Activated CD4-positive, alpha-beta T cell treated with anti-CD3 and anti-CD28 coated beads, Interleukin-2, amount 50 U/mL, for 24 hours (primary cell): ENCODE measurements at places on chromosomes 5 and 9.

DNA sequence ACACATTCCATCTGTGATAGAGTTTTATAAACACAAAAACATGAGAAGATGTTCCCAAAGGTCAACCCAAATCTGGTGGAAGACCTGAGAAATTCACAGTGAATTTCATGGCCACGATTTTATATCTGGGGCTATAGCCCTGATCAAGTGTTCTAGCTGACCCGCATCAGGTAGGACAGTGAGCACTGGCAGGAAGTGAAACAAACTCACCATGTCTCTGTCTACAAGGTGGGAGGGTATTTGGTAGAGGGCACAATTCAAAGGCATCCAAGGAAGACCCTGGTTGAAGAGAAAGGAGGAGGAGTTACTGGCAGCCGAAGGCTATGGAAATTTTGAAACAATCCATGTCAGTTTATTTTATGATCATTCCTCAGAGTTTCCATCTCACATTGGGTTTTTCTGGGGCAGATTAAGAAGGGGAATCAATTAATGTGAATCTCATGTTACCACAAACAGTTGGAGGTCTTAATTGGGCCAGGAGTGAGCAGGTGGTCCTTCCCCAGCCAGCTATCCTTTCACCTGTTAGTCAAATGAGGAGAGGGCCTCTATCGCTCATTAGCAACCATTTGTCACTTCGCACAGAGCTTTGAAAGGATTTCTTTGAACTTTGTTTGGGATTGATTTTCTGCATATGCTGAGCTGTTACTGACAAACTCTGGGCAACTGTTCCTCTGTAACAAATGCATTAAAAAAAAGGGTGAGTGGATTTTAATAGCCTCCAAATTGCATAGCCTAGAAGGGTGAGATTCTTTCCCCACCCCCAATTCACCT, 612.0 kb upstream of the CLINT1 start:
- no peak for DNase-seq

DNA sequence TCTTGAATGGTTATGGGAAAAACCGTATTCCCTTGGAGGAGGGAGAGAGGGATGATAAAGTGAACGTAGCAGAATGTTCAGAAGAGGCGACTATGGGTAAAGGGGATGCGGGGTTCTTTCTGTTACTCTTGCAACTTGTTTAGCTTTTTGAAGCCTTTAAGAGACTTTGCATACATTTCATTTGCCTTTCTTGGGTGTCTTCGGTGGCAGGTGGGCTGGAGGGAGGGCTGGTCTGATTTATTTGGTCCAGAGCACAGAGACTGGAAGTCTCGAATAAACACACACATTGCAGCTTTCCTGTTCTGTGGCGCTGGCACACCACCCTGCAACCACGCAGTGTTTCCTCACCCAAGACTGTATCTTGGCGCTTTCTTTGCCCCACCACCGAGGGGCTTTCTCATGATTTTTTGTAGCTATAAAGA, 23.2 kb downstream of the TTF1 start:
- no peak for DNase-seq

DNA sequence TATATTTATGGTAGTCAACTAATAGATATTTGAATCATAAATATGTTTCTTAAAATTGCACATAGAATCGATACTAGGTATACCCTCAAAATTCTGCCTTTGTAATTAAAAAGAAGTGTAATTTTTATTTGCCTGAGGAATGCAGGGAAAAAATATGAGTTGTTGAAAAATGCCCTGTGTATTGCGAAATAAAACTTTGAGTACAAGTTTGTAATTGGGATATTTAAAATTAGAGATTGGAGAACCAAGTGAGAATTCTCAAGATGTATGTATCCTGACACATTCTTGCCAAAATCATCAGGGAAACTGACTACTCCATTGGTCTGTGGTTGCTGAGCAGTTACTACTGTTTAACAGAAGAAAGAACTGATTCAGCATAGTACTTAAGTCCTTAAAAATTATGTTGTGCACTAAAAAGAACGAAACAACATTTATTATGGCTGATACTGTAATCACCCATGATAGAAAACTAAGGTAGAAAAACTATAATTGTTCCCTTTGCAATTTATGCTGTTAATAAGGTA, 36.0 kb downstream of the ST8SIA4 start:
- no peak for DNase-seq

GRCh38 chr5:144237851-144238250, 67.2 kb downstream of the KCTD16 start:
- DNase-seq = no peak

GRCh38 chr5:174608631-174609097, 115.7 kb upstream of the MSX2 start:
- no peak for DNase-seq

- no peak for DNase-seq
Observed at GRCh38 chr9:79189511-79189924, 382.2 kb upstream of the TLE4 start.

DNA sequence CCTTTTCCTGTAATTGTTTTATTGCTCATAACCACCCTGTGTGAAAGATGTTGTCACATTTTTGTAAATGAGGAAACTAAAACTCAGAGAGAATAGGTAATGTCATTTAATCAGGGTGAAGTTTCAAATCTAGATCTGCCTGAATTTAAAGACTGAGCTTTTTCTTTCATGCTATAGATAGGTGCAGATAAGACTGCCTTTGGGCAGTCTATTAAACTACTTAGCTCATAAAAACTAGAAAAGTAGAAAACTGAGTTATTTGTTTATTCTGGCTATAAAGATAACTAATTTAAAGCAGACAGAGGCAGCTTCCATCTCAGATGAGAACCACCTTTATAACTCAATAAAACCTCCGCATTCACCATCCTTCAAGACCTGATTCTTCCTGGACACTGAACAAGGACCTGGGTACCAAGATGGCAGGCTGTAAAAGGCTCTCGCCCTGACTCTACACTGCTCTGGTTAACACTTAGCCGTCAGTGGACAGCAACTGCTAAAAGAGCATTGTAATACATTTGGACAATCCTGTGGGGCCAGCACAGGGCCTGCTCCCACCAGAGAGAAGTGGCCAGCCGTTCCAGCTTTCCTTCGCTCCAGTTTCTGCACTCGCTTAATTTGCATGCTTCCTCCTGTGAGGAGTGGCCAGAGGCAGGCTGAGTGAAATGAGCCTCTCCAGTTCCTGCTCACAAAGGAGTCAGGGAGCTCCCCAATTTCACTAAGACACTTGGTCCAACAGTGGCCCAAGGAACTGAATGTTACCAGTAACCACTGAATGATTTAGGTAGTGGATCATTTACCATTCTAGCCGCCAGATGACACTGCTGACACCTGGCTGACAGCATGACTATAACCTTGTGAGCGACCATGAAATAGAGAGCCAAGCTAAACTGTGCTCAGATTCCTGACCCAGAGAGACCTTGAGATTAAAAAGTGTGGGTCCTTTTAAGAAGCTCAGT, 566.4 kb downstream of the EFNA5 start:
- DNase-seq = no peak
